ENCODE measurements at places on chromosomes 12 and 14.

GRCh38 chr14:100116134-100116533 lies 43.3 kb downstream of the DEGS2 start:
- no peak for DNase-seq

GRCh38 chr14:52776816-52777215 lies 14.6 kb downstream of the GNPNAT1 start:
- no peak for DNase-seq

GRCh38 chr14:60658909-60659585 lies 9.8 kb upstream of the SIX1 start:
- no peak for DNase-seq

- DNase-seq, result peak; percentile 94
Measured at GRCh38 chr12:52191841-52192791, at the start of gene KRT80. Gene KRT80, minus strand, starts transcription at chr12:52192014. Its CDS starts 112 bp downstream, at chr12:52191902.

DNA sequence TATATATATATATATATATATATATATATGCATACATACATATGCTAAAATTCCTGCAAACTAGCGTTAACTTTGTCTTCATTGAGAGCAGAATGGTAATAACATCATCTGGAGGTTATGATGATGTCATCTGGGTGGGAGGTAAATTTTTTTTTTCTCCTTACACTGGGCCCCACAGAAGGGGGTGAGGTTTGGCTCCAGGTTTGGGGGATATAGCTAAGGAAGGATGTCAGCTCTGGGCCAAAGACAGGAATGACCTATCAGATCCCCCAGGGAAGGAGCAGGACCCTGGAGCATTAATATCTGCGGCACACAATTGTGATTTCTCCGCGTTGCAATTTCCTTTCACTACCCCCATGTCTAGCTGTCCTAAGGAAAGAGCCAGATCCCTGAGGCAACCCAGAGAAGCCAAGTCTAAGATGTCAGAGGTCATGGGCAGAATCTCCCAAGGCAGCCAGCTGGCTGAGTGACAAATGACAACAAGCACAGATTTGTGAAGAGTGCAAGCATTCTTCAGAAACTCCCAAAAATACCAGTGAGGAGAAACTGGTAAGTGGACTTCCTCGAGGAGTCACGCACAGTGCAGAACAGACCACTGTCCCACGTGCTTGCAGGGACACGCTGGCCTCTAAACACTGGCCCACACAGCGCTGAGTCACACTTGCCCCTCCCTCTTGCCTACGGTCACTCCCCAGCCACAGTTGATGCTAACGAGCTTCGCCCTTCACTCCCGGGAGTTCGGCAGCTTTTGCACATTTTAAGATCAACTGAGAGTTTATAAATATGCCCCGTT lies 9.9 kb downstream of the UBC start:
- DNase-seq, result peak; percentile 71

DNA sequence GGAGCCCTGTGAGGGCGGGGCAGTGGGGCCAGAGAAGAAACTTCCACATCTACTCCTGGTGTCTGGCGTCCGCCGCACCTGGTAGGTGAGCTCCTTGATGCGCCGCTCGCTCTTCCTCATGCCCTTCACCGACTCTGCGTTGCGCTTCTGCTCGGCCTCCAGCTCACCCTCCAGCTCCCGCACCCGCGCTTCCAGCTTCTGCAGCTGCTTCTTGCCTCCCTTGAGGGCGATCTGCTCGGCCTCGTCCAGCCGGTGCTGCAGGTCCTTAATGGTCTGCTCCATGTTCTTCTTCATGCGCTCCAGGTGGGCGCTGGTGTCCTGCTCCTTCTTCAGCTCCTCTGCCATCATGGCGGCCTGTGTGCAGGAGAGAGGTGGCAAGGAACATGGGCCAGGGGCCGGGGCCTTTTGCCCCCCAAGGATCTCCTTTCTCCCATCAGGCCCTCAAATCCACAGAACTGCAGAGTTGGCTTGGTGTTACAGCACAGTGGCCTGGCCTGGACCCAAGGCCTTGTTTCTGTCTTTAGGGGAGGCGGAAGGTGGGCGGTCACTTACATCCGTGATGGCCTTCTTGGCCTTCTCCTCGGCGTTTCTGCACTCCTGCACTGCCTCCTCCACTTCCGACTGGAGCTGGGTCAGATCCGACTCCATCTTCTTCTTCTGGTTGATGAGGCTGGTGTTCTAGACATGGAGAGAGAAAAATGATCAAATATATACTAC lies 7.7 kb downstream of the CMTM5 start:
- no peak for DNase-seq

DNA sequence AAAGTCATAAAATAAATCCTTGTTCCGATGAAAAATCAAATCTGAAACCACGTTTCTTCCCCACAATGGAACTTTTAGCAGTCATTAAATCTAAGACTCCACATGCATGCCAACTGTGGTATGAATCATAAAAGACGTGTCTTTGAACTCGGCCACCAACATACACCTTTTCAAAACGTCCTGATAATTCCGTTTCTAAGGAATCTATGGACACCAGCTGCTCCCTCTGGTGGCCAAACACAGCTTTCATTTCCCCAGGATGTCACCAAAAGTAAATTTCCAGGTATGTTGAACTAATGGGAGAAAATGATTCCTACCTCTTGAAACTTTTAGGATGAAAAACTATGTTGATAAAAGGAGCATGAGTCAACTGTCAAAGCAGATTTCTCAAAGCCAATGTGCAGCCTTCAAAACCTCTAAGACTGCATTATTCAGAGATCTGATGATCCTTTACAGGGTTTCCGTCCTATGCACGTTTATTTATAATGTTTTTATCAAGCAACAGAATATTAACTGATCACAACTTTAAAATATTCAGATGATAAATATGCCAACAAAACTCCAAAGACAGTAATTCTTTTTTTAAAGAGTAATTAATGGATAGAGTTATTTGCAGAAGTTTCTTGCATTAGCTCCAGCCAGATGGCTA lies 96.2 kb downstream of the CIT start:
- peak; percentile 35 for DNase-seq

GRCh38 chr12:128652136-128652751 lies 171.5 kb downstream of the SLC15A4 start:
- no peak for DNase-seq

- DNase-seq, result peak; percentile 78
Measured at GRCh38 chr14:64636208-64636979, 67.8 kb upstream of the PLEKHG3 start.

DNA sequence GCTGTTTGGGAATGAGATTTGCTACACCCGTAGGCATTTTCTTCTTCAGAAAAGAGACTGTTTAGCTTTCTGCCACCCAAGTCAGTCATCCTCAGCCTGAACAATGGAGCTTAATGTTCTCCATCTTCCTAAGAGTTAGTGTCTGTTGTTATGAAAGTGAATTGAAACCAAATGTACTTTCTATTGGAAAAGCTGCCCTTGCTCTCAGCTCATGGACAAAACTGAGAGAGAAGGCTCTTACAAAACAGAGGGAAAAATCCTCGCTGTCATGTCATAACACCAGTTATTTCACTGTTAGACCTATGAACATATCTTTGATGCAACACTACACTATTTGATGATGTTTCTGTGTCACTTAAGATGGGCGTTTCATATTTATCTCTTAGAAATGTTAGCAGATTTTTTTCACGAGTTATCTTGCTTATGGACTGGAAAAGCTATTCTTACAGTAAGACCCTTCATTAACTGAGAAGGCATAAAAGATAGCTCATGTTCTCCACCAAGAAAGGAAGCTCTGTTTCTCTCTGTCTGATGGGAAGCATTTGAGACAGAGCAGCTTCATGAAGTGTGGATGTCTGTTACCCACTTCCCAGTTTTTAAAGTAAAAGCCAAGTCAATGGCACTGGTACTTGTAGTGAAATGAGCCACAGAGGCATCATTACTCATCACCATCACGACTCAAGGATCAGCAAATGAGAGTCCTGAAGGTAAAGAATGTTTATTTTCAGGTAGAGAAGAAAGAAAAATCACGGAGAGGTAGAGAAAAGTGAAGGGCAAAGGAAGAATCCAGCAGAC lies 483.9 kb downstream of the ZFP36L1 start:
- DNase-seq, result no peak

GRCh38 chr12:118537481-118537917 lies 161.1 kb downstream of the SUDS3 start:
- peak; percentile 33 for DNase-seq

GRCh38 chr14:99427632-99428300 lies 52.9 kb downstream of the SETD3 start:
- no peak for DNase-seq

DNA sequence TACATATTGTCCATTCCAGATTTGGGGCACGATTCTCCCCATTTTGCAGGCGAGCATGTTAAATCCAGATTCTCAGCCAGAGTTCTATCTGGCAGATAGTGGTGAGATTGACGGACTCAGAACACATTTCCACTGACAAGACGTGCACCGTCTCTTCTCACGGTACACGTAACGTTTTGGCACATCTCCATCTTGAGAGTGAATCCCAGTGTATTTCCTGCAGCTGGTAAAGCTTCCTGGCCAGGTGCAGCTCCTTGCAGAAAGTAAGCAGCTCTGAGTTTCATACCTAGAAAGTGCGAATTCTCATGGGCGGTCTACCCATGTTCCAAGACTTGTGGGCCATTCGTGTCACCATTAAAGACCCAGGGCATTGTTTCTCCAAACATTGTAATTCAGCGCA lies 102.6 kb downstream of the TSPAN9 start:
- DNase-seq, result no peak

GRCh38 chr12:110906516-110906915 lies 13.9 kb downstream of the MYL2 start:
- no peak for DNase-seq

- DNase-seq, result peak; percentile 99
Measured at GRCh38 chr14:96391293-96392118, 422 bp upstream of the AK7 start.

GRCh38 chr12:45439039-45439438 lies 223.1 kb downstream of the ANO6 start:
- DNase-seq, result no peak

DNA sequence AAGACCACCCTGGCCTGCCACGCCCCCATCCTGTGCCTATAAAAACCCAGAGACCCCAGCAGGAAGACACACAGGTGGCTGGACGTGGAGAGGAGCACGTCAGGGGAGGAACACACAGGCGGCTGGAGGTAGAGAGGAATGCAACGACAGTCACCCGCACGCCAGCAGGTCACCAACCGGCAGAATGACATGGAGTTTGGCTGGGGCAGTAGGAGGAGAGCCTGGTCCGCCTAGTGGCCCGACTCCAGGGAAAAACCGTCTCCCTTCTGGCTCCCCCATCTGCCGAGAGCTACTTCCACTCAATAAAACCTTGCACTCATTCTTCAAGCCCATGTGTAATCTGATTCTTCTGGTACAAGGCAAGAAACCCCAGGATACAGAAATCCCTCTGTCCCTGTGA lies 62.7 kb upstream of the KCNH3 start:
- no peak for DNase-seq

GRCh38 chr14:72630374-72630773 lies 263.5 kb downstream of the DPF3 start:
- no peak for DNase-seq

- DNase-seq, result peak; percentile 11
Measured at GRCh38 chr14:59254146-59254910, 65.9 kb downstream of the DAAM1 start.

GRCh38 chr12:10331642-10332239 lies 24.1 kb downstream of the KLRD1 start:
- no peak for DNase-seq

- DNase-seq, result no peak
Measured at GRCh38 chr14:23469906-23470403, 452 bp downstream of the NGDN start.

DNA sequence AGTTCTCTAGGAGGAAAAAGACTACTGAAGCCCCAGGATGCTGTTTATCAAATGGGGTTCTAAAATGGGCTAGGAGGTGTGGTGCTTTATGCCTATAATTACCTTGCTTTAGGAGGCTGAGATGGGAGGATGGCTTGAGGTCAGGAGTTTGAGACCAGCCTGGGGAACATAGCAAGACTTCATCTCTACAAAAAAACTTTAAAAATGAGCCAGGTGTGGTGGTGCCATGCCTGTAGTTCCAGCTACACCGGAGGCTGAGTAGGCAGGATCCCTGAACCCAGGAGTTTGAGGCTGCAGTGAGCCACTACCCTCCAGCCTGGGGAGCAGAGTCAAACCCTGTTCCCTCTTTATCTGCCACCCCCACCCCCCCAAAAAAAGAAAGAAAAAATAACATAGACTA lies 23.3 kb upstream of the SLC2A3 start:
- no peak for DNase-seq

- DNase-seq, result no peak
Measured at GRCh38 chr14:86790408-86791364, 1202.3 kb downstream of the GALC start.

- no peak for DNase-seq
Measured at GRCh38 chr12:11321980-11322379, 11.7 kb upstream of the PRB4 start.

DNA sequence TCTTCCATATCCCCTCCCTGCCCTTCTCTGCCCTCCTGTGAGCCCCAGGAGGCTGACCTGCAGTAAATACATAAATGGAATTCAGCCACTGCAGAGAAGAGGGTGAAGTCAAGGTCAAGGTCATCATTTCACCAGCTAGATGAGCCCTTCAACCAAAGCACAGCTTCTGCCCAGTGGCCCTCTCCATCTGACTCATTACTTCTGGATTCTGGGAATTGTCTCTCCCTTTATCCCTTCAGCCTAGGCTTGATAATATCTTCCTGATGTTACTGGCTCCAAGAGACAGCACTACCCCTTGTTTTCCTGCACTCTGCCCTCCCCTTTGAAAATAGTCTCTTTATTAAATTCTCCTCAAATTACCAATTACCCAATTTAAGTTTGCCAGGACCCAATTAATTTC lies 64.5 kb downstream of the TTC9 start:
- DNase-seq, result no peak

GRCh38 chr12:92408072-92408900 lies 262.6 kb upstream of the BTG1 start:
- no peak for DNase-seq

DNA sequence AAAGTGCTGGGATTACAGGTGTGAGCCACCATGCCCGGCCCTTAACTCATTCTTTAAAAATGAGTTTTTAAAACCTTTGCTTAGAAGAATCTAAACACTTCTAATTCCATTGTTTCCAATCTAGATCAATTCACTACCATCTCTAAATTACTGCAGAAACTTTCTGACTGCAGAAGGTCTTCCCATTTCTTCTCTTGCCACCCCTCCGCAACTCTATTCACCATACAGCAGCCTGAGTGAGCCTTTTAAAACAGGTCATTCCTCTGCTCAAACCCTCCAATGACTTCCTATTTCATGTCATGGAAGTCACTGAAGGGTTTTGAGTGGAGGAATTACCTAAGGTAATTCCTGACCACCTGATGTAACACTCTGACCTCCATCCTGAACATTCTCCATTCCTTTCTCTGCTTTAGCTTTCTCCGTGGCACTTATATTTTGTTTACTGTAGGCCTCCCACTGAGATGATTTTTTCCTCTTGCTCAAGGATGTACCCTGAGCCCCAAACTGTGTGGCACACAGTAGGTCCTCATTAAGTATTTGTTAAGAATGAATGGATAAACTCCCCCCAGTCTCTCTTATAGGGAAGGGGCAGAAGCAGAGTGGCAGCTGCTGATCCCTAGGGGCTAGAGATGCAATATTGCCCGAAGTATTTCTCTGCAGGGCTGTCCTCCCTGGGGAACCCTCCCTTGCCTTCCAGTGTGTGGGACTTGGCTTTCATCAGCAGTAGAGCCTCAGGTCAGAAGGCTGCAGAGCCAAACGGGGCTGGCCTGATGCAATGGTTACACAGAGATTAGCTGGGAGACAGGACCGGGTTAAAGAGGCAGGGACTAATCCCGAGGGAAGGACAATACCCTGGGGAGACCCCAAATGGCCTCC lies 1.2 kb downstream of the DDIT3 start:
- no peak for DNase-seq

- DNase-seq, result peak; percentile 71
Measured at GRCh38 chr12:6987956-6988553, 17.3 kb downstream of the EMG1 start.

- DNase-seq, result peak; percentile 84
Measured at GRCh38 chr12:13135371-13136178, 32.1 kb upstream of the GSG1 start.

- DNase-seq, result no peak
Measured at GRCh38 chr14:71885301-71885700, 46.9 kb upstream of the RGS6 start.
